ENCODE measurements at places on chromosomes 13 and 19.

- no peak for DNase-seq
Measured at GRCh38 chr13:99363949-99364348, 56.8 kb upstream of the GPR183 start.

GRCh38 chr13:79659121-79659521 is 178.2 kb downstream of the NDFIP2 start:
- DNase-seq, result no peak

- peak; percentile 24 for DNase-seq
Measured at GRCh38 chr13:50650592-50651504, 192.6 kb downstream of the DLEU7 start.

GRCh38 chr13:46622630-46623256 is 69.8 kb downstream of the LRCH1 start:
- DNase-seq, result peak; percentile 60

- DNase-seq, result no peak
Measured at GRCh38 chr19:16661480-16662034, 618 bp downstream of the TMEM38A start.

- no peak for DNase-seq
Measured at GRCh38 chr13:111663953-111664421, 343.5 kb downstream of the TEX29 start.
